ENCODE measurements at places on chromosomes 2 and 18.

DNA sequence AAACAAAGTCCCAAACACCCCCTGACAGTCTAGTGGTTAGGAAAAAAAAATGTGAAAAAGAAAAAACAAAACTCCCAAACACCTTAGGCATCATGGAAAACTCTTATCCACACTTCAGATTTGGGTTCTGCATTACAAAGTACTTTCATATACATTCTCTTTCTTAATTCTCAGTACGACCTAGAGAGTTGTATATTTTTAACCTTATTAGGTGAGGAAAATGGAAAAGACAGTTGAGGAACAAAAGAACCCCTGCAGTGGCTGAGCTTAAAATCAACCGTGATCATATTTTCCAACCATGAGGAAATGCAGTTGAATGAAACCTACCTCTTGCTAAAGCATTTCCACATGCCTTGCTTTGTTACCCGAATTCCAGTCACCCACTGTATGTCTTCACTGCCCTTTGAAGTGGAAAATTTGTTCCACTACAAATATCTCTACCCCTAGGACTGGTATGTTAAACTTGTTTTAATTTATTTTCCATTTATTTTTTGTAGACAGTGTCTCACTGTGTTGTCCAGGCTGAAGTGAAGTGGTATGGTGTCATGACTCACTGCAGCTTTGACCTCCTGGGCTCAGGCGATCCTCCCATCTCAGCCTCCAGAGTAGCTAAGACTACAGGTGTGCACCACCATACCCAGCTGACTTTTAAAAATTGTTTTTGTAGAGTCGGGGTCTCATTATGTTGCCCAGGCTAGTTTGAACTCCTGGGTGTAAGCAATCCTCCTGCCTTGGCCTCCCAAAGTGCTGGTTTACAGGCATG lies 56.9 kb upstream of the LPIN2 start:
- no peak for DNase-seq

GRCh38 chr2:207855591-207855990 lies 85.9 kb upstream of the FZD5 start:
- no peak for DNase-seq

GRCh38 chr2:184336688-184337087 lies 261.6 kb upstream of the ZNF804A start:
- no peak for DNase-seq

GRCh38 chr18:8776013-8776943 lies 70.9 kb downstream of the MTCL1 start:
- no peak for DNase-seq

GRCh38 chr2:59540864-59541263 lies 1012.6 kb downstream of the BCL11A start:
- no peak for DNase-seq

Data from body of pancreas (tissue), 4 donors.